ENCODE measurements at places on chromosomes 7 and 10. TPM values are rescaled to one million over a fixed set of nuclear protein-coding genes. Genes with fewer than 3 reads are reported as not detected.

IGF2BP3 gene
- total RNA-seq = 30.4 TPM

AUTS2 gene
- 3.0 TPM for total RNA-seq

RADIL gene
- 2.8 TPM for total RNA-seq

TASOR2 gene
- total RNA-seq = 24.9 TPM

CLDN3 gene
- total RNA-seq = 1.2 TPM

UCN3 gene
- total RNA-seq = not detected

FAM25A gene
- not detected for total RNA-seq

FGFR2 gene
- total RNA-seq = 0.36 TPM

TAF5 gene
- 3.3 TPM for total RNA-seq

TEX36 gene
- not detected for total RNA-seq

SNCG gene
- 14.6 TPM for total RNA-seq

SOSTDC1 gene
- not detected for total RNA-seq

AOC1 gene
- total RNA-seq = not detected

RHOBTB1 gene
- 6.4 TPM for total RNA-seq

LBX1 gene
- total RNA-seq = not detected

EBLN1 gene
- total RNA-seq = 0.21 TPM

FAM131B gene
- total RNA-seq = 0.49 TPM

NKX1-2 gene
- not detected for total RNA-seq

LRRC18 gene
- not detected for total RNA-seq

KMT2C gene
- total RNA-seq = 7.5 TPM

PRPS1L1 gene
- not detected for total RNA-seq

PRSS2 gene
- total RNA-seq = not detected

ZNF518A gene
- total RNA-seq = 7.9 TPM

ZC3HAV1L gene
- total RNA-seq = 6.6 TPM

HOXA1 gene
- total RNA-seq = 2.5 TPM

NEURL1 gene
- total RNA-seq = 0.20 TPM

GTF2IRD2 gene
- 5.2 TPM for total RNA-seq

ZNF503 gene
- 13.0 TPM for total RNA-seq

IGFBP1 gene
- total RNA-seq = 42.0 TPM

CUX1 gene
- 48.9 TPM for total RNA-seq

ABCC2 gene
- total RNA-seq = 164 TPM

SYT15 gene
- total RNA-seq = 2.7 TPM

C7orf33 gene
- total RNA-seq = not detected

RPS24 gene
- 3,161 TPM for total RNA-seq

TMEM178B gene
- 1.6 TPM for total RNA-seq

VWA2 gene
- total RNA-seq = not detected
